Thoracic aorta (tissue), 2 donors: ENCODE measurements at places on chromosomes 2 and 18. TPM values are rescaled to one million over a fixed set of nuclear protein-coding genes. Genes with fewer than 3 reads are reported as not detected.

GPR35 gene
- 3.4 TPM for total RNA-seq

MC5R gene
- not detected for total RNA-seq

DNER gene
- 0.27 TPM for total RNA-seq

IL36RN gene
- not detected for total RNA-seq

ZNF532 gene
- total RNA-seq = 211 TPM

GCKR gene
- total RNA-seq = 1.8 TPM

LYPD6 gene
- 0.27 TPM for total RNA-seq

ZNF892 gene
- 22.9 TPM for total RNA-seq

EVX2 gene
- total RNA-seq = not detected

DNA sequence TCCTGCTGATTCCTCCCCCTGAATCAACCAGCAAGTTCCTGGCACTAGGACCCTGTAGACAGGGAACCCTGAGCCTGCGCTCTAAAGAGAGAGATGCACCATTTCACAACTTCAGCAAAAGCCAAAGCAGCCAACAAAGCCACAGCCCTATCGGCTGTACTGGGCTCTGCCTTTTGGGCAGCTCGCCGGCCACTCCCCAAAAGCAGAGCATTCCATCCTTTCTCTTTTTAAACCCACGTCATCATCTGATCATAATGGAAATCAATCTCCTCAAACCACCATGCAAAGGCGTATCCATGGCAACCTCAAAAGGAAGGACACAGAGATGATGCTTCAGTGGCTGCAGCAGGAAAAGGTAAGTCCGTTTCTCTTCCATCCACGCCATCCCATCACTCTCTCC, 5.3 kb upstream of the DCTN1 start:
- no peaks in the 10 kb centered on the region for H3K36me3 ChIP-seq
- peak overlapping the region; percentile 20 for H3K27ac ChIP-seq
- H3K27me3 ChIP-seq = no peaks in the 10 kb centered on the region
- H3K4me1 ChIP-seq = peaks cover 73% of the 10 kb centered on the region

DNA sequence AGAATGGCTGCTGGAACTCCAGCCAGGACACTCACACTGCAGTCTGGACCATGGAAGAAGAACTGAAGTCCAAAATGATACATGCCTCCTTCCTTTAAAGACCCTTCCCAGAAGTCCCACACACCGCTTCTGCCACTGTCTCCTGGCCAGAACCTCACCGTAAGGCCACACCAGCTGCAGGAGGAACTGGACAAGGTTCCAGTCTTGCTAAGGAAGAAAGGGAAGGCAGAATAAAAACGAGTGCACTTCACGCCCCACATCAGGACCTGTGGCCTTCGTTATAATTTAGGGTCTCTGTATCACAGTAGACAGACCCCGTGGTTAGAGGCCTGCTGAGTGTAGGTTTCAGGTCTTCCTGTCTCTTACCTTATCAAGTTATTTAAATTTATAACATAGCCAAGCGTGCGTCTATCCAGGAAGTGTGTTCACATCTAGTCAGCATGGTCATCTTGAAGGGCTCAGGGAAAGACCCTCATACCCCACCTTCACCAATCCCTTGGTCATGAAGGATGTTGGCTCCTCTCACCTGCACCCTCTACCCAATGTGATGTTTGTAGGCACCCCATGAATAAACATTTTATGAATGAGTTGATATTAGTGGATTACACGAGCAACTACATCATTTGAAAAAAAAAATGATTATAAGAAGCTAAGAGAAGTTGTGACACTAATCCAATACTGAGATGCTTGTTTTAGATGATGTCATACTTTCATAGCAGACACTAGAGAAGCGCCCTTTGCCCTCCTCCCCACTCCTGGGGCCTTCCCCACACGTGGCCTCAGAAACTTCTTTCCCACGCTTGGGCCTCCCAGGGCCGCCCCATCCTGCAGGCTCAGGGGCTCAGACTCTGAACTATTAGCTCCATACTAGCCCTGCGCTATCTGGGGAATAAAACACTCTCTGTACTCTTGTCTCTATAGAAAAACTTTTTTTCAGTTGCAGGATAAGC, 157.6 kb downstream of the FAM210A start:
- H3K27me3 ChIP-seq = no peaks in the 10 kb centered on the region
- no peak overlapping the region for H3K4me3 ChIP-seq
- H3K36me3 ChIP-seq = no peaks in the 10 kb centered on the region
- no peak overlapping the region for H3K27ac ChIP-seq

- no peaks in the 10 kb centered on the region for H3K4me1 ChIP-seq
- no peaks in the 10 kb centered on the region for H3K27me3 ChIP-seq
- no peak overlapping the region for H3K27ac ChIP-seq
- H3K4me3 ChIP-seq = no peak overlapping the region
Observed at GRCh38 chr2:183389546-183390080, 265.4 kb downstream of the NUP35 start.

DNA sequence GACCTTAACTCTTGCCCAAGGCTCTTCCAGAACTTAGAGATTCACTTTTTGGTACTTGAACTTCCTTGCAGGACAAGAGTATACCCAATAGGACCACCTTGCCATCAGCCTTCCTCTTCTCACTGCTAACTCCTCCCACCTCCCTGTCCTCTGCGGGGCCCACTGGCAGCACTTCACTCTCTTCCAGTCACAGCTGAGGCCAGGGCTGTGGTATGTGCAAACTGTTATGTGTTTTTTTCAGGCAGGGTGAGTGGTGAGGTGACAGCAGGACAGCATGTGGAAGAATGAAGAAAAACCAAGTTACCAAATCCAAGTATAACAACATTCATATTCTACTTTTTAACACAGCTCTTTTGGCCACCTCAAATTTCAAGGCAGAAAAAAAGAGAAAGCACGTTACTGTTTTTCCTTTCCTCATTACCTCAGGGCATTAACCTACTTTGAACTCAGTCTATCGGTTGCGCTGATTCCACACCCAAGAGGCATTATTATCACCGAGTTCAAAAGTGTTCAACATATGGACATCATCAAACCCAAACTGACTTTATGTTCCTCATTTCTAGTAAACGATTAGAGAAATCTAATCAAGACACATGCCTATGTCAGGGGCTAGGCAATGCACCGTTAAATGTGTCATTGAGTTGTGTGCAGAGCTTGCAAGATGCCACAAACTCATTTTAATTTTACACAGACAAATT, 605.2 kb upstream of the SYT4 start:
- H3K27ac ChIP-seq = no peak overlapping the region
- H3K4me3 ChIP-seq = no peak overlapping the region
- DNase-seq = no peak
- H3K27me3 ChIP-seq = no peaks in the 10 kb centered on the region

DNA sequence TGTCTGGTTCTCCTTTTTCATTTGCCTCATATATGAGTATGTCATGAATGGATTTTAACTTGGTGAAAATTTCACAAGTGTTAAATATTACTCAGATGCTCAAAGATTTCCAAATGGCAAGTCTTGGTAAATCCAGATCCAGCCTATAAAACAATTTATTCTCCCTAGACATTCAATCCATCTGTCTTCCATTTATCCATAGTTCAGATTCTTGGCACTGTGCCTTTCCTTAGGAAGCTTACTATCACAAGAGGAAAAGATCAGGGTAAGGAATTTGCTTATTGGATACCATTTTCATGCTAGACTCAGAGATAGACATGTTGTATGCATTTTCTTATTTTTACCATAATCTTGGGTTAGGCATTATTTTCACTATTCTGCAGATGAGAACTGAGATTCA, 72.5 kb upstream of the LRRTM1 start:
- no peaks in the 10 kb centered on the region for H3K27me3 ChIP-seq
- H3K27ac ChIP-seq = no peak overlapping the region
- H3K4me3 ChIP-seq = no peak overlapping the region
- H3K4me1 ChIP-seq = no peaks in the 10 kb centered on the region
- DNase-seq = no peak

DNA sequence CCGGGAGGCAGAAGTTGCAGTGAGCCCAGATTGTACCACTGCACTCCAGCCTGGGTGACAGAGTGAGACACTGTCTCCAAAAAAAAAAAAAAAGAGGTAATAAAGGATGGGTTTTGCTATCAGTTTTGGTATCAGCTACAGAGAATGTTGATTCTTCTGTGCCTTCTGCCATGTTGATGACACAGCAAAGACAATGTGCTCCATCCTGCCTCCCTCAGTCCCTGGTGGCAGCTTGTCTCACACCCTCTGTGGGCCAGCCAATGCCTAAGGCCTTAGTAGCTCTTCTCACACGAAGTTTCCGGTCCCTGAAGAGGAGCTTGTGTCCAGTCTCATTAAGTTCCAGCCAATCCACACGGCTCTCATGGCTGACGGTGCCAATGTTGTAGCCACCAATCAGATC, 17.6 kb downstream of the IFT172 start:
- peaks cover 23% of the 10 kb centered on the region for H3K36me3 ChIP-seq
- H3K27me3 ChIP-seq = no peaks in the 10 kb centered on the region
- no peak for DNase-seq
- no peaks in the 10 kb centered on the region for H3K4me1 ChIP-seq
- no peak overlapping the region for H3K27ac ChIP-seq

DNA sequence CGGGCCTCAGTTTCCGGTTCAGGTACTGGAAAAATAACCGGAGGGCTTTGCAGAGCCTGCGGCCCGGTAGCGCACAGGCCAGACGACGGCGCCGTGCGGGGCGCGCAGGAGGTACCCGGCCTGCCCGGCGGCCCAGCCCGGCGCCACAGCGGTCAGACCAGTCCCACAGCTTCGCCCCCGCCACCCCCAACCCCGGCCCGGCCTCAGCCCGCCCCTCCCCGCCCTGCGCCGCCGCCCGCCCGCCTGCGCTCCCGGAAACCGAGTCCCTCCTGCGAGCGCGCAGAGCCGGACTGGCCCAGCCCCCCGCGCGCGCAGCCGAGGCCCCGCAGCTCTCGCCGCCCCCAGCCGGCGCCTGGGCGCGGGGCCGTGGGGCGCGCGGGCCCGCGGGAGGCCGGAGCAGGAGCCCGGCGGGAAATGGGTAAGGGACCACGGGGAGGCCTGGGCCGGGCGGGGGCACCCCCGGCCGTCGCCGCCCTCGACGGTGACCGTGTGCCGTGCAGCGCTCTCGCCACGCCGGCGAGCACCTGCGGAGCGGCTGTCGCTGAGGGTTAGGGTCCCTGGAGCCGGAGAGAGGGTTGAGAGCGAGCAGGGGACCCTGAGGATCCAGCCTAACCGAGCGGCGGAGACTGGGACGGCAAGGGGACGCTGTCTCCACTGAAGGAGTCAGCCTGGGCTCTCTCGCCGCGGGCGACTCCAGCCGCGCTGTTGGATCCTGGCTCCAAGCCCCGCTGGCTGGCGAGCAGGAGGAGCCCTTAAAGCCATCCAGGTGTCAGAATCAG, 16.5 kb upstream of the PSD4 start:
- no peaks in the 10 kb centered on the region for H3K4me1 ChIP-seq
- no peaks in the 10 kb centered on the region for H3K27me3 ChIP-seq
- H3K4me3 ChIP-seq = peak overlapping the region; percentile 56
- H3K36me3 ChIP-seq = no peaks in the 10 kb centered on the region
- no peak overlapping the region for H3K27ac ChIP-seq
- DNase-seq = no peak

DNA sequence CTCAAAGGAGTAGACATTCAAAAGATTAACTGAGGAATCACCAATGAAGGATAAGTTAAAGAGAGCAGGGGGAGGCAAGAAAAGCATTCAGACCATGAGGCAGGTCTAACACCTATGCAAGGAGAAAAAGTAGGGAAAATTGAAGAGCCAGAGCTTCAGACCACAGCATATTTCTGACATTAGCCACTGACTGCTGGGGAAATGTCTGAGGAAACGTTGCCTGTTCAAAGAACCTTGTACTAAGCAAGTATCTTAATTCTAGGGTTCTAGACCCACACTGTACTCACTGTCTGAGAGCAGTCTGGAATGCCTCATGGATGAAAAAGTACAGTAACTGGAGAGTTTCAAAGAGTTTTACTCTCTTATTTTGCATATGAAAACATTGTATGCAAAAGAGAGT, 39.5 kb upstream of the TFPI start:
- H3K36me3 ChIP-seq = no peaks in the 10 kb centered on the region
- H3K27ac ChIP-seq = no peak overlapping the region
- no peak for DNase-seq
- no peaks in the 10 kb centered on the region for H3K4me1 ChIP-seq
- H3K4me3 ChIP-seq = no peak overlapping the region

GRCh38 chr2:221077799-221078198, 494.3 kb downstream of the EPHA4 start:
- no peaks in the 10 kb centered on the region for H3K27me3 ChIP-seq
- no peaks in the 10 kb centered on the region for H3K4me1 ChIP-seq
- H3K4me3 ChIP-seq = no peak overlapping the region
- no peaks in the 10 kb centered on the region for H3K36me3 ChIP-seq
- no peak for DNase-seq

GRCh38 chr2:148814143-148814859, 60.7 kb upstream of the KIF5C start:
- H3K27me3 ChIP-seq = no peaks in the 10 kb centered on the region
- H3K27ac ChIP-seq = no peak overlapping the region
- no peaks in the 10 kb centered on the region for H3K36me3 ChIP-seq

DNA sequence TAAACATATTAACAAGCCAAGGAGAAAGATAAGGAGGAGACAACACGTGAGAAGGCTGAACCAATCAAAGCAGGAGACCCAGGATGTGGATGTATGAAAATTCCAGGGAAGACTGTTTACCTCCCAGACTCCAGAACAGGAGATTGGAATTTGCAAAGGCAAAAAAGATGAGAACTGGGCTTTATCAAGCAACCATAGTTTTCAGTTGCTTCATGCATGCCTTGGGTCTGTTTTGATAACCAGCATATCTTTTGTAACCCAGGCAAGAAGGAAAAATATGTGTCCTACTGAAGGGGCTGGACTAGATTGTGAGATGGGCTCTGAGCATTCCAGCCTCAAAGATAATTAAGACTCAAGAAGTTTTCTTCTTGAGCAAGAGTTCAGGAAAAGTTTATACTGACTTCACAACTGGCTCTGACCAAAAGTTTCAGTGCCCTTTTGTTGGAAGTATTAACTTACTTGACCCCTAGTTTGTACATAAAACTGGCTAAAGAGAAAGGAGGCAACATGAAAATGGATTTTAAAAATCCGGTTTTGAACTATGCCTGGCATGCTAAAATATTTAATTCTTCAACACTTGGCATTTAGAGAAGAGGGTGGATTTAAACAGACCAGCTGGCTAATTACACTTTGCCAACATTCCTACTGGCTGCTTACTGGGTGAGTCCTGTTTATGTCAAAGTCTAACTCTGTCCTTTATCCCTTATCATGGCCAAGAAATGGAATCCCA, 79.3 kb upstream of the CD28 start:
- H3K36me3 ChIP-seq = no peaks in the 10 kb centered on the region
- H3K4me1 ChIP-seq = peaks cover 15% of the 10 kb centered on the region
- peak overlapping the region; percentile 41 for H3K27ac ChIP-seq

DNA sequence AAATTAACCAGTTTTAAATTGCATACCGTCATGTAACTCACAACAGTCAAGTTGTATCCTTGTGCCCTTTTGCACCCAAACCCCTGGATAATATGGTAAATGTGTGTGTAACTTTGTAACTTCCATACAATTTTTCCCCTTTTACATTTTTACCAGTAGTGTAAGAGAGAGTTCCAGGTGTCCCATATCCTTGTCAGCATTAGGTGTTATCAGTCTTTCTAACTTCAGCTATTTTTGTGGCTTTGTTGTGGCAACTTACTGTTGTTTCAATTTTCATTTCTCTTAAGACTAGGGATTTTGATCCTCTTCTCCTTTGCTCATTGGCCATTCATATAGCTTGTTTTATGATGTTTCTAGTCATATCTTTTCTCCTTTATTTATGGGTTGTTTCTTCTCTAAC, 94.6 kb downstream of the LCLAT1 start:
- no peak for DNase-seq
- no peak overlapping the region for H3K4me3 ChIP-seq
- no peaks in the 10 kb centered on the region for H3K36me3 ChIP-seq
- no peaks in the 10 kb centered on the region for H3K27me3 ChIP-seq
